NCI-H2081 treated with DMSO at 0.1 percent for 48 hours (cell line): ENCODE measurements at places on chromosomes 3 and 15.

- DNase-seq = no peak
These were observed 615.2 kb upstream of the NR2F2 start for GRCh38 chr15:95715116-95715903.

- no peak for DNase-seq
These were observed 145.4 kb upstream of the SLC24A5 start for GRCh38 chr15:47975427-47975826.

GRCh38 chr3:12643724-12644123 is 20.2 kb downstream of the RAF1 start:
- no peak for DNase-seq

DNA sequence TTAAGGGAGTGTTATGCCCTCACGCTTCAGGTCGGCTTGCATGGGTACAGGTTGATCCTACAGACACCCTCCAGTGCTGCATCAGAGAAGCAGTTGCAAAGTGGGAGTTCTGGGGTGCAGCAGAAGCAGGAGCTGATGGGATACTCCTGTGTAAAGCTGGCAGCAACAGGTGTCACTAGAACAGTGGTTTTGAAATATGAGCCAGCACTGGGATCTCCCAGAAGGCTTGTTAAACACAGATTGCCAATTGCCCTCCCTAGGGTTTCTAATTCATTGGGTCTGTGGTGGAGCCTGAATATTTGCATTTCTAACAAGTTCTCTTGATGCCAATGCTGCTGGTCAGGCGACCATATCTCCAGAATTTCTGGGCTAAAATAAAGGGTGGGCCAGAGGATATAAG is 350.4 kb downstream of the CLSTN2 start:
- no peak for DNase-seq

DNA sequence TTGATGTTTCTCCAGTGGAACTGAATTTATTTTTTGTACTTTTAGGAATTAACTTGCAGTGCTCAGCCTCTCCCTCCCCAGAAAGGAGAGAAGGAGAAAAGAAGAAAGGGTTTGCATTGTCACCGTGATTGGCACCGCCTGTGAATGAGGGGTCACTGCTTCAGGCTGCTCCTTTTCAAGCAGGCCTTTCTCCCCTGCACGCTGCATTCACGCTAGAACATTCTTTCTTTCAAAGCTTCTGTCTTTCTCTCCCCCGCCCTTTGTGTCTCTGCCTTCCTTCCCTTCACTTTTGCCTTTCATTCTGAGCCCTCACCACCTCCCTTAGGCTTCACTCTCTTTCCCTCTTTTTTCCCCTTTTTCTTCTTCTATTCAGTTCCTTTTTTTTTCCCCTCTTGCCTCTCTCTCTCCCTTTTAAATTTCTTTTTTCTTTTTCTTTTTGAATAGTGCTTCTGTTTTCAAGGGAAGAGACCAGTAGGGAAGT is 42.4 kb downstream of the ZNF710 start:
- DNase-seq = no peak

DNA sequence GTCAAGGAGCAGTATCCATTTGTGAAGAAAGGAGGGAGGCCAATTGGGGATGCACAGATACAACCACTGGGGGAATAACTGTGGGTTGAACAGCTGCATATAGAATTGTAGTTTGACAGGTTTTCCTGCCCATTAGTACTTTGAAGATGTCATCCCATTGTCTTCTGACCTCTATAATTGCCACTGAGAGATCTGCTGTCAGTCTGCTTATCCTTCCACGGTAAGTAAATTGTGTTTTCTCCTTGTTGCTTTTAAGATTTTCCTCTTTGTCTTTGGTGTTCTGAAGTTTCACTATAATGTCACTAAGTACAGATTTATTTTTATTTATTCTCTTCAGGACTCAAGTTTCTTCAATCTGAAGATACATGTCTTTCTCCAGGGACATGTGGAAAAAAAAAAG is 56.6 kb downstream of the MOBP start:
- DNase-seq = no peak

GRCh38 chr3:65617209-65617608 is 421.5 kb downstream of the MAGI1 start:
- DNase-seq = no peak

- no peak for DNase-seq
These were observed 758.6 kb upstream of the CFAP20DC start for GRCh38 chr3:59808446-59808845.

DNA sequence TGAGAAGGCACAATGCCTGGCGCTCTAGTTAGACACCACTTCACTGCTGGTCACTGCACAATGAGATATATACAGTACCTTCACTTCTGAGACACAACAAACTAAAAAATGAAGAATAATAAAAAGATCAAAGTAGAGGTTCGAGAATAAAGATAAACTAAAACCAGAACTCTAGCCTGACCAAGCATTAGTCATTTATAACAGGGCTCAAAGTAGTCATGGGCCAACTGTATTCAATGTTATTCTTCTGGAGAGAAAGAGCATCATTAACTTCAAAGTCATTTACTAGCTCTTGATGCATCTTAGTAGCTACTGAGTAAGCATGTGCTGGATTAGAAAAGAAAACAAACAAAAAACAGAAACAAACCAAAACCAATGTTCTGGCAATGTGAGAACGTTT is 145.2 kb downstream of the SSR3 start:
- no peak for DNase-seq

GRCh38 chr3:8964436-8965370 is 1.4 kb upstream of the RAD18 start:
- DNase-seq = no peak

DNA sequence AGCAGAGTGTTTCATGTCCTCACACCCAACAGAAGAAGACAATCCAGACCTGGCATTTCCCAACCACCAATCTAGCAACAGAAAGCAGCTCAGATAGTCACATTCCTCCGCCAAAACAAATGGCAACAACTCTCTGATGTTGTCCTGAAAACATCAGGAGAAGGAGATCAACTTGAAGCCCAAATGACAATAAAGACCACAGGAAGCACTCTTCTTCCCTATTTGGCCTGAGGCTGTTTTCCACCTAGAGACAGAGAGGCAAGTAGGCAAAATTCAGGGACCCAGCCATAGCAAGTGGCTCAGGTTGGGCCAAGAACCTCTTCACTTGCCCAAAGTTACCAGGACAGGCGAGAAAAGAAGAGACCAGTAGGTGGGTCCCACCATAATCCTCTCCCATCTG is 35.0 kb downstream of the ZNF148 start:
- DNase-seq = no peak

DNA sequence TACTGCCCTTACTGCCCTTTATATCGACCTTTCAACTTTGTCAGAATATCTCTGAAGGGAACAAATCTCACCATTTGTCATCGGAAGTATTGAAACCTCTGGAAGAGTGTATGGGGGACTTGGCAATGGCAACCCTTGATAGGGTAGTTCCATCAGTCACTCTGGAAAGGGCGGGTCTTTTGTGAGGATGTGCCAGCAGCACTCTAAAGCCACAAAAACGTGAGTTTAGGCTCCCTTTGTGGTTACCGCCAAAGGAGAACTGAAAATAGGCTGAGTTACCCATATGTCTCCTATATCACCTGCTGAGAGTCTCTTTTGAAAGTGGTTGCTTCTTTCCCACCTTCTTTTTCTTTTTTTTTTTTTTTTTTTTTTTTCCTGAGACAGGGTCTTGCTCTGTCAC is 296.8 kb upstream of the CHRM5 start:
- no peak for DNase-seq

DNA sequence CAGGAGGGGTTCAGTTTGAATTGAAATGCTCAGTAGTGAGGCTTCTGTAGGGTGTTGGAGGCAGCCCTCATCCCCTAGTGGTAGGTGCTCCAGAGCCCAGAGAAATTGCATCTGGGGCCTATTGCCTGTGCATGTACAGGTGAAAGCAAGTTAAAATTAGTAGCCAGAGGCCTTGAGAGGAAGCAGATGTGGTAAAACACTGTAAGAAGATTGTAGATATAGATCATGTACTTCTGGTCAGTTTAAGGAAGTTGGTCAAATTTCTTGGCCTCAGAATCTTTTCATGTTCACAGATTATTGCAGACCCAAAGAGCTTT is 34.6 kb downstream of the IGSF10 start:
- DNase-seq = no peak

DNA sequence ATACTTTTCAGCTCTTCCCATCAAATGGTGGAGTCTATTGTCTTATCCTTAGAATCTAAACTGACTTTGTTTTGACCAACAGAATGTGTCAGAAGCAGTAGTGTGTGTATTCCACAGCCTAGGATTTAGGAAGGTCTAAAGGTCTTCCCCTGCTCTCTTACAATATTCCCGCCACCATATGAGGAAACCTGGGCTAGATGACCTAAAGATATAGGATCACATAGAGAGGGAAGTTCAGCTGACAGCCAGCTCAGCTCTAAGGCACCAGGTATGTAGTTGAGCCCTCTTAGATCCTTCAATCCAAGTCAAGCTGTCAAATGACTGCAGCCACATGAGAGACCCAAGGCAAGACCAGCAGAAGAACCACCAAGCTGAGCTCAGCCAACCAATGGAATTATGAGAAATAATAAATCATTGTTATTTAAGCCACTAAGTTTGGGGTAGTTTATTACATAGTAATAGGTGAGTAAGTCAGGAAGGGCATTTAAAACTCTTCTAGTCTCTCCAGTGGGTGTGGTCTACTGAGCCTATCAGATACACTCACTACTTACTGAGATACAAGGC is 227.7 kb upstream of the HES1 start:
- no peak for DNase-seq

GRCh38 chr15:71212146-71212545 is 96.9 kb downstream of the THSD4 start:
- DNase-seq = no peak

DNA sequence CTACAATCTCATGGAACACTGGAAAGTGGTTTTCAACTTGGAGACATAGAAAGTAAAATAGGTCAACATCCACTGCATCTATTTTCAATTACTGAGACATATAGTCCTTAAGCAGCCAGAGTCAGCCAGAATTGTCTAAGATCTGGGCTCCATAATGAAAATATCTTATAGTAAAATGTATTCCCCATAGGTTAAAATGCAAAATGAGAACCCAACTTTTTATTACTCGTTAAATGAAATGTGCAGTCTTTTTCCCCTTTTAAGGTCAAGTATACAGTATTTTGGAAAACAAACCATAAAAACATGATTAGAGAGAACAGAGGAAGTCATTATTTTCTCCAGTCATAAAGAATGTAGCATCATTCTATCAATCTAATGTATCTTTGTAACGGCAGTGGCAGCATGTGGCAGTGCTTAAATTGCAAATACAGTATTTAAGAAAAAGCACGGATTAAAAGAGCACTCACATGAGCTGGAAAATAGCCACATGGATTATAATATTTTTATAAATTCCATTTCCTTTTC is 64.4 kb upstream of the CPB1 start:
- DNase-seq = no peak

DNA sequence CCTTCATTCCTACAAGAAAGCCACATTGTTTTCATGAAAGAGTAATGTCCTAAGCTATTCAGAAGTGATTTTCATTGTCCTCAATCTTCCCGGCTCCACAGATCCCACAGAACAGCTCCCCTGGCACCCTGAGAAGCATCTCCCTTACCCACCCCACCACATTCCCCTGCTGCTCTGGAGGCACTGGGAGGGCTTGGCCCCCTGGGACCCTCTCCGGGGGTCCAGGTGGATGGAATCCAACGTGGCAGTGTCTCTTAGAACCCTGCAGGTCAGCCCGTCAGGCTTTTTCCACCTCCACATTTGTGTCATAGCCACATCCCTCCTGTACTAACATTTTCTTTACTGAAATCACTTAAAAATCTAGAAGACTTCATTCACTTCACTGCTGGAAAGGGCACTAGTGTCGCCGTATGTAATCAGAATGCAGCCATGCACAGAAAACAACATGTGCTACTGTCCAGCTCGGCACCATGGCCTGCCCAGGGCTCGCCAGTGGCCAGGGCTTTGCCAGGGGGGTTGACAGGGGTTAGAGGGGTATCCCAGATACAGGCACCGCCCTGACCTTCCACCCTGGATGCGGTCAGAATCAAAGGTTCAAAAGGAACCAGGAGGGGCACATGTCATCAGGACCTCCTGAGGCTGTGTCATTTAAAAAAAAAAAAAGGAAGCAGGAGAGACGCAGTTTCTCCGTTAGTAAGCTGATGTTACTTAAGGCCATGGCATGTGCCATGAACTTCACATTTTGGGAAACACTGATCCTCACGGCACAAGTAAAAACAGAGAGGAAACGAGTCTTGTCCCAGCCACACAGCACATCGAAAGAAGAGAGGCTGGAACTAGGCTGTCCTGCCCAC is 106.3 kb downstream of the LSM3 start:
- DNase-seq = no peak

- DNase-seq = no peak
These were observed 27.7 kb downstream of the PTX3 start for GRCh38 chr3:157464321-157464720.
